ENCODE measurements at places on chromosomes 12 and 14. TPM values are rescaled to one million over a fixed set of nuclear protein-coding genes. Genes with fewer than 3 reads are reported as not detected.

The TCL1A gene
- total RNA-seq: not detected

The SYCP3 gene
- total RNA-seq: not detected

The GALC gene
- total RNA-seq: not detected

The RHOF gene
- total RNA-seq: 3.3 TPM

The MMP14 gene
- total RNA-seq: 298 TPM

The FAM181A gene
- total RNA-seq: not detected

The KRT82 gene
- not detected for total RNA-seq

The DHH gene
- total RNA-seq: 0.02 TPM

The OTX2 gene
- not detected for total RNA-seq

DNA sequence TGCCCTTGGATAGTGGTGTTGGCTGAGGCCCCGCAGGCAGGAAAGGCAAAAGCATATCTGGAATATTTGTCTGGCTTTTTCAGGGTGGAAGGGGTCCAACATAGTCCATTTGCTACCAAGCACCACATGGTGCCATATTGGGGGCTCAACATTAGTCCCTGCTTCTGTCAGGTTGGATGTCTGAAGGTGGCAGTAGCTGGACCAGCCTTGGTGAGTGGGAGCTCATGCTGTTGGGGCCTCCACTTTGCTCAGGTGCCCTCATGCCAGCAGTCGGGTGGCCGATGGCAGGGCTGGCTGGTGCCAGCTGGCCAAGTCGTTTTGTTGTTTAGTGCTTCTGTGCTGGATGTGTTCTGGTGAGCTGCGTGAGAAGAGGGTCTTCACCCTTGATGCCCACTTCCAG is 135.3 kb downstream of the PAPOLA start:
- no peak for DNase-seq

GRCh38 chr12:75315518-75315917 is 14.6 kb downstream of the CAPS2 start:
- DNase-seq: no peak

- no peak for DNase-seq
Measured at GRCh38 chr12:4152145-4152795, 121.3 kb upstream of the CCND2 start.

- DNase-seq: no peak
Measured at GRCh38 chr14:28744126-28744525, 22.5 kb upstream of the FOXG1 start.

DNA sequence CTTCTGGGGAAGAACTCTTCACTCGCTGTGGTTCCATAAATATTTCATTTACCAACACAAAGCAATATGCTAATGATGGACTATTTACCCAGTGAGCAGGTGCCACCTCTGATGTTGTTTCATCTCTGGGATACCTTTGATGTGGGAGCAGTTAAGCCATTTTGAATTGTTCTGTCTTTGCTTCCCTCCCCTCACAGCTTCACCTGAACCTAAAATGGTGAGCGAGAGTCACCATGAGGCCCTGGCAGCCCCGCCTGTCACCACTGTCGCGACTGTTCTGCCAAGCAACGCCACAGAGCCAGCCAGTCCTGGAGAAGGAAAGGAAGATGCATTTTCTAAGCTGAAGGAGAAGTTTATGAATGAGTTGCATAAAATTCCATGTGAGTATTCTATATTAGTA is 352.7 kb downstream of the SYT1 start:
- DNase-seq: no peak

GRCh38 chr12:50268482-50268881 is 14.8 kb downstream of the LIMA1 start:
- no peak for DNase-seq

- no peak for DNase-seq
Measured at GRCh38 chr14:64725261-64725815, 21.1 kb downstream of the PLEKHG3 start.

DNA sequence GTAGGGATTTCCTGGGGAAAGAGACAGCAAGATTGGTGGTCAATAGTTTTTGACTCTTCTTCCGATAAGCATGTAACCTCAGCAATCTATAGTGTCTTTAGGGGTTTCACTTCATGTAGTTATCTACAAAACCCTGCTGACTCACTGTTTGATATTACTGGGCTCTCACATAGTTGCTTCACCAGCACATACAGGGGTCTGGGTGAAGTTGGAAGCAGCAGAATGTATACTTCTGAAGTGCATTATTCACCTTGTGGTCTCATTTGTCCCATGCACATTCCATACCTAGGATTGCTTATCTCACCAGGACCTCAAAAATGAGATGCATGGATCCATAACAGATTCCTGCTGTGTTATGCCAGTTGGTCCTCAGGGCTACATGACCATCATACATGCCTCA is 280.0 kb downstream of the LRIG3 start:
- no peak for DNase-seq

DNA sequence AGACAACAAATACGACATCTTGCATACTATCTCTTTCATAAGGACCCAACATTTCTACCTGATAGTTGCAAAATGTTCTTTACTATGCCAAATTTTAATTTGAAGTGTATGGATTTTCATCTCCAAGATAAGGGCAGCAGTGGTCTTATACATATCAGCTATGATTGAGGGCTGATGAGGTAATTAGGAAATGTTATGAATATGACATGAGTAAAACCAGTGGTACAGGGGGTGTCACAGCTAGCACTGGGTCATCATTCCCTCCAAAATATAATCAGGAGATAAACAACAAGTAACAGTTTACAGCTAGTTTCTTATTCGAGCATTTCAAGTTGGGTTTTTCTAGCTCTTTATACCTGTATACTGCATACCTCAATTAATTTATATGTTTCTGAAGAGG is 35.0 kb downstream of the ATP2B1 start:
- DNase-seq: no peak

DNA sequence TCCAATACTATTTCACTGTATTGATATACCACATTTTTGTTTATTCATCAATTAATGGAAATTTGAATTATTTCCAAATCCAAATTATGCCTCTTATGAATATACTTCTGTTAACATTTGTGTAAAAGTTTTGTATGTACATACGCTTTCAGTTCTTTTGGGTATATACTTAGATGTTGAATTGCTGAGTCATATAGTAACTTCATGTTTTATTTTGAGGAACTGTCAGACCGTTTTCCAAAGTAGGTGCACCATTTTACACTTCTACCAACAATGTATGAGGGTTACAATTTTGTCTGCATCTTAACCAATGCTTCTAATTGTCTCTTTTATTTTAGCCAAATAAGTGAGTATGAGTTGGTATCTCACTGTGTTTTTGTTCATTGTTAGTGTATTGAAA is 10.2 kb upstream of the CCER1 start:
- DNase-seq: no peak

DNA sequence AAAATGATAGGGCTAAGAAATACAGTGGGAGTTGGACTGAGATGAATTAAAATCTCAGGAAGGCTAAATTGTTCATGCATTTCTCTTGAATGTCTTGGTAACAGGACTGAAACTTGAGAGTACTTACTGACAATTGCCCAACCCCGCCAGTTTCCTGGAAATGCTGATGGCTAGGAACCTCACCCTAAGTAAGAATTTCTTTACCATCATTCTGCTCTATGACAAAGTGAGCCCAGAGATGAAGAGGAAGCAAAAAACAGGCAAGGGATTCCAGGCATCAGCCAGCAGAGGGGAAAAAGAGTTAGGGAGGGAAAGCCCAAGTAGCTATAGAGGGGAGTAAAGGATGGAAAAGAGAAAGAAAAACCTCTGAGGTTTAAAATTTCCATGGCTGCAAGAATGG is 397.7 kb downstream of the MDGA2 start:
- peak; percentile 32 for DNase-seq

- DNase-seq: no peak
Measured at GRCh38 chr14:104647467-104648043, 41.9 kb upstream of the INF2 start.

DNA sequence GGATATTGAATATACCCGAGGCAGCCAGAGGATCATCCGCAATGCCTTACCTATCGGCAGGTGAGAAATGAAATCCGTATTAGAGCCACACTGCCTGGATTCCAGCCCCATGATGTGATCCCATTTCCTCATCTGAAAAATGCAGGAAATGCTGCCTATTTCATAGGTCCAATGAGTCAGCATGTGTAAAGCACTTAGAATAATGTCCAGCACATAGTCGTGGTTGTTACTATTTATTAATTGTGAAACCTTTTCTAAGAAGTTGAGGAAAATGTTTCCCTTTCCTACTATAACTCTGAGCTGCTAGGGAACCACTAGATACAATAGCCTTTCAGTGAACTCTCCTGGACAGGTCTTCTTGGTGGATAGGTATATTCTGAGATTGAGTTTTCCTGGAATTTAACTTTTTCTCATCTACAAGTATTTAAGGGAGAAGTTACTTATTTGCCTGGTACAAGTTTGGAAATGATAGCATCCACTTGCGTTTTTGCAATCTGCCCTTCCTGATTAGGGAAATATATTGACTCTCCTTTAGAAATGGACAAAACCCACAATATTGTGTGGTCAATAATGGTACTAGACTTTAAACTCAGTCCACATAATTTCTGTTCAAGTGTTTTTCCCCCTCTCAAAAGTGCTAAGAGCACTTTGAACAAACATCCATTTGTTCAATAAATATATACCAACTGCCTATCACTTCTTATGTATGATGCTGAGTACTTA is 12.2 kb downstream of the POLR3B start:
- DNase-seq: peak; percentile 10

DNA sequence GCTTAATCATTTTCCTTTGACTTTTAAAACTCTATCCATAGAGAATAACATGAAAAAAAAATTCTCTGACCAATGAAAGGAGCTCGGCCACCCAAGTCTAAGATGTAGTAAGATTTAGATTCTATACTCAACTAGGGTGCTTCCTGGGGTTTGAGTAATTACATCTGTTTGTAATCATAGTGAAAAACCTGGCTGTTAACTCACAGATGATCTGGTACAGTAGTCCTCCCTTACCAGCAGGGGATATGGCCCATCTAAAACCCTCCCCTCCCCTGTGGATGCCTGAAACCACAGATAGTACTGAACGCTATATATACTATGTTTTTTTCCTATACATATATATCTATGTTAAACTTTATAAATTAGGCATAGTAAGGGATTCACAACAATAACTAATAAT is 89.2 kb downstream of the DAAM1 start:
- peak; percentile 15 for DNase-seq

DNA sequence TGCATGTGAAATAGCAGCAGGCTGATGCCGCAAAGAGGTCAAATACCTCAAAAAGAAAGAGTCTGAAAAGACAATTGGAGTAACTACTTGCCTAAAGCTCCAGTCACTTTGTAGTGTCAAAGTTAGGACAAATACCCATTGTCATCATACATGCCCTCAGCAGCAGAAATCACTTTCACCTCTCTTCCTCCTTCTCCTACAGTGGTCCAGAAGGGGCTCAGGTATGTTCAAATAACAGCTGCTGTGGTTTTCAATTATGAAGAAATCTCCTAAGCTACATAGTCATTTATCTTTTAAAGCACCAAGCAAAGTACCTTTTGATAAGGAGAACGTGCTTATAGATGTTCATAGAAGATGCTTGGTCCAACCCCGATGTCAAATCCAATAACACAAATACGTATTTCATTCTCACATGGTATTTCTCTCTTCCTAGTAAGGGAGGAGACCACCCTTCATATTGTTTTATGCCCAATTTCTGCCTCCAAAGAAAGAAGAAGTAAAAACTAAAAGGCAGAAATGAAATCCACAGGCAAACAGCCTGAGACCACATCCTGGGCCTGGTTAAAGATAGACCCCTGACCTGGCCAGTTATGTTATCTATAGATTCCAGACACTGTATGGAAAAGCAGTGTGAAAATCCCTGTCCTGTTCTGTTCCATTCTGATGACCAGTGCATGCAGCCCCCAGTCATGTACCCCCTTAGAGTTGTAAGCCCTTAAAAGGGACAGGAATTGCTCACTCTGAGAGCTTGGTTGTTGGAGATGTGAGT is 23.7 kb downstream of the GYS2 start:
- no peak for DNase-seq

GRCh38 chr12:28457785-28458184 is 267.5 kb downstream of the CCDC91 start:
- DNase-seq: peak; percentile 40

DNA sequence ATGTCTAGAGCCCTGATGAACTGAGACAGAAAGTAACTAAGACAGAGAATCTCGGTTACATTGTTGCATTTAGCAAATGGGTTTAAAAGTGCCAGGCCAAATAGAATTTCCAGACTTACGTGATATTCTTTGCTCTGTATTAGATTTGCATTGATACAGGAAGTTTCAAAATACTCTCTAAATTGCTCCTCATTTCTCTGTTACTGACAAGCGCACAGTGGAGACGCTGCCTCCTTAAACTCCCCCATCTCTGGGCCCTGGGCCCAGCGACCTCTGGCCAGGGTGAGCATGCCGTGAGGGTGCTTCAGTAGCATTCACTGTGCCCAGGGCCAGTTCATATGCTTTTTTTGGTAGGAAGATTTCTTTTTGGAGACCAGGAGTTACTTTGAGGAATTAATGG is 22.9 kb upstream of the EVL start:
- DNase-seq: no peak

DNA sequence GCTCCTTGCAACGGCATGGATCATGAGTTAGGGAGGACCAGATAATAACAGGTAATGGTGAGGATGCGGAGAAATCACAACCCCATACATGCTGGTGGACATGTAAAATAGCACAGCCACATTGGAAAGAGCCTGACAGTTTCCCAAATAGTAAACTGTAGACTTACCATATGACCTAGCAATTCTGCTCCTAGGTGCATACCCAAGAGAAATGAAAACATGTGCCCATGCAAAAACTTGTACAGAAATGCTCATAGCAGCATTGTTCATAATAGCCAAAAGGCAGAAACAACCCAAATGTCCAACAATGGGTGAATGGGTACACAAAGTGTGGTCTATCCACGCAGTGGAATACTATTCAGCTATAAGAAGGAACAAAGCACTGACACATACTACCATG is 97.5 kb upstream of the VRK1 start:
- no peak for DNase-seq

DNA sequence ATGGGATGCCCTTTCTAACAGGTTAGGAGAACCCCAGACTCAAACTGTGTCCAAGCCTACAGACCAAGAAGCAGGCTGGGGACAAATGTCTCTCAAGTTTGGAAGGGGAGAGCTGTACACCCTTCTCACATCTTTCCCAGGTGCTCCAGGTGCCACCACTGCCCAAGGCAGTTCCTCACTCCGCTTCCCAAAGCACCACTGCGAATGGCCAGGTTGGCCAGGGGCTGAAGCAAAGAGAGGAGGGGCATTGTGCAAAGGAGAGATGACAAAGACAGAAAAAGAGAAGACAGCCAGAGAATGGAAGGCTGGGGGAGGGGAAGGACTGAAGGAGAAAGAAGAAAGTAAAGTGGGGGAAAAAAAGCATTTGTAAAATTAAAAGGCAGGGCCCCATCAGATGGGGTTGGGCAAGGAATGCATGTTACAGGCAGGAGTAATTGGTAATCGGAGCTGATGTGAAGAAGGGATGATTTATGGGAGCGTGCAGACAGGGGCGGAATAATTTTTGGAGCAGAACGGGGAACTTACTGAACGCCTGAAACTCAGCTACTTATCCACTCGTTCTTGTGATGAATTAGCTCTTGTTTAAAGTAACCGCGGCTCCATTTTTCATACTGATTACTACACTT is 165.8 kb downstream of the ESRRB start:
- DNase-seq: no peak
